ENCODE measurements at places on chromosomes 12 and 14.
A peak's percentile ranks its signal among the peaks of the same experiment; 100 is the strongest.

- DNase-seq: no peak
These were observed 64.5 kb downstream of the SEC23A start for GRCh38 chr14:39038542-39038941.

- no peak for DNase-seq
These were observed 27.9 kb upstream of the CTDSP2 start for GRCh38 chr12:57874166-57875108.

GRCh38 chr14:104109731-104110361, 24.3 kb downstream of the ASPG start:
- no peak for DNase-seq

- peak; percentile 40 for DNase-seq
These were observed 947 bp upstream of the LRRC9 start for GRCh38 chr14:59918824-59919569.

DNA sequence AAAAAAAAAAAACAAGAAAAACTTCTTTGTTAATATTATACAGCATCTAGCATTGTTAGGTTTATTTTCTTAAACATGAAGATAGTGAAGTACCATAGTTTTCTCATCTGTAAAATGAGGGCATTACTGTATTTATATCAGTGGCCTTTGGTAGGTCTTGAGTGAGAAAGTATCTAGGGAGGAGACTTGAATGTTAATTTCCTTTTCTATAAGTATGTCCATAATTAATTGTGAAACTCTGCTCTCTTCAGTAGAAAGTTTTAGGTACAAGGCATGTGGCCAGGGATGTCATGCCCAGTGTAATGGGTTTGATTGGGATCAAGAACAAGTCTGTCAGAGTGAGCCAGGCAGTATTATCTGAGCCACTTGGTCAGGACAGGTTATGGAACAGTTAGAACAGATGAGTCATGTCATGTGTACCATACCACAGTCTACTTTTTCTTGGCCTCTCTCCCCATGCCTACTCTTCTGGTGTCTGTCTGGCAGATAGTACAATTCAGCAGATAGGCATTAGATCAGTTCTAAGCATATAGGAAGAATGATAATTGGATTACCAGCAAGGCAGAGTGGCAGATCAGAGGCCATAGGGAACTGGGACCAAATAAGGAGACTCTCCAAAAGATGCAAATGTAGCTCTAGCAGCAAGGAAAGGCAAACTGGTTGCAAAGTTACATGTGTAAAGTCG, 30.4 kb downstream of the FBXO34 start:
- DNase-seq: no peak

GRCh38 chr12:13090054-13090453, 13.4 kb downstream of the GSG1 start:
- no peak for DNase-seq

- no peak for DNase-seq
These were observed 54.2 kb upstream of the BCL2L14 start for GRCh38 chr12:12016284-12017100.

DNA sequence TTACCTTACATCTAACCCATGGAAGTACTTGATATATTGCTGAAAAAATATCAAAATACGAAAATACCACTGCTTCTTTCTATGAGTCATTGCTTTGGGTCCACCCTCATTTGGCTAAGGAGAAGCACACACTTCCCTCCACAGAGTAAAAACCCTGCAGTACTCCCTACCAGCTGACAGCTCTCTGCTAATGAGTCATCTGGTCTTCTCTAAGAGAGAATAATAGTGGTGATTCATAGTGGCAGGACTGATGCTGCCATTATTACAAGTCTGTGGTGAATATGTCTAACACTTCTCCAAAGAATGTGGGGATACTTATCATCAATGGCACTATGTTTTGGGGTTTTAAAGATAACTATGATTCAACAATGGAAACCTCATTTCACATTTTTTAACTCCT, 90.7 kb downstream of the PPFIA2 start:
- no peak for DNase-seq

- no peak for DNase-seq
These were observed 5.3 kb upstream of the RPLP0 start for GRCh38 chr12:120206228-120206627.

DNA sequence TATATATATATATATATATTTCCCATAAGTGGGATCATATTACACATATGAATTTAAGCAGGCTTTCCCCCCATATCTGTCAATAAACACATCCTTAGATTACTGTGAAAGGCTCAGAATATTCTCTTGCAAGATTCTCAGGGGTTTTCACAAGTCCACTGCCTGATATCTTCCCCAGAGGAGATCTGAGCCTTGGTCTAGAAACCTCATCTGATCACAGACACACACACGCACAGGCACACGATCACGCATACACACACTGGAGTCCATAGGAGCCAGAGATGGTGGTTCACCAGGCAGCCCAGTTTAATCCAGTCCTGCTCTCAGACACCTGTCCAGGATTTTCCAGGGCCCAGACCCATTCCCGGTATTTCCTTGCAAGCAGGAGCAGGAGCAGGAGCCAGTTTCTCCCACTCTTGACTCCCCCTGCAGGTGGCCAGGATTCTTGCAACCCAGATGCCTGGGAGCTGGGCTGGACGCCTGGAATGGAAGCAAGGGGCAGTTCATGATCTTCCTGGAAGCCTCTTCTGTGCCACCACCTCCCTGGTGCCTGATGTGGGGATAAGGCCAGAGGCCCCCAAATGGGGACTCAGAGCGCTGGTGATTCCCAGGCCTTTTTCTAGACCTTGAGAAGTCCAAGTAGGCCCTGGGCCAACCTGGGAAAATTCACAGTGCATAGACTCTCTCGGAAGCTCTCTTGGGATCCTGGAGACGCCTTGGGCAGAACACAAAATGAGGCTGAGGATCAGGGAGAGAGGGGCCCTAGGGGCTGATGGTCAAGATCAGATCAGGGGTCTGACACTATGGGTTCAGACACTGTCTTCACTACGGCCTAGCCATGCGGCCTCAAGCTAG, 16.5 kb upstream of the KRT78 start:
- DNase-seq: peak; percentile 85

GRCh38 chr12:12460935-12461922, 101.4 kb downstream of the DUSP16 start:
- no peak for DNase-seq

- no peak for DNase-seq
These were observed 35.7 kb downstream of the NID2 start for GRCh38 chr14:52033101-52033642.

GRCh38 chr12:102350070-102350469, 130.3 kb downstream of the IGF1 start:
- DNase-seq: no peak

DNA sequence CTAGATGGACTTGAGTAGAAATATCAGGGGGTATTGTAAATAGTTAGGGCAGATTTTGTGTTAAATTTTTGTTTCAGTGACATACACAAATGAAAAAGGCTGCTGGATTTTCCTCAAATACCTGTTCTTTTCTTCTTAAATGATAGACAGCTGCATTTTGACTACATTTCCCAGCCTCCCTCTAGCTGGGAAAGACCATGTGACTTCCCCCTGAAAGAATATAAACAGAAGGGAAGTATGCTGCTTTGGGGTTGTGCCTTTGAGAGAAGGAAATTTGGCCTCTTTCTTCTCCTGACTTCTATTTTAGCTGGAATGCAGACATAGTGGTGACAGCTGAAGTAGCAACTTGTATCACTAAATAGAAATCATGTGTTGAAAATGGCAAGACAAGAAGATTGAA, 476.1 kb upstream of the SYT1 start:
- no peak for DNase-seq

GRCh38 chr14:36317650-36318049, 2.8 kb downstream of the MBIP start:
- no peak for DNase-seq

GRCh38 chr12:80234667-80235066, 135.3 kb downstream of the OTOGL start:
- no peak for DNase-seq

DNA sequence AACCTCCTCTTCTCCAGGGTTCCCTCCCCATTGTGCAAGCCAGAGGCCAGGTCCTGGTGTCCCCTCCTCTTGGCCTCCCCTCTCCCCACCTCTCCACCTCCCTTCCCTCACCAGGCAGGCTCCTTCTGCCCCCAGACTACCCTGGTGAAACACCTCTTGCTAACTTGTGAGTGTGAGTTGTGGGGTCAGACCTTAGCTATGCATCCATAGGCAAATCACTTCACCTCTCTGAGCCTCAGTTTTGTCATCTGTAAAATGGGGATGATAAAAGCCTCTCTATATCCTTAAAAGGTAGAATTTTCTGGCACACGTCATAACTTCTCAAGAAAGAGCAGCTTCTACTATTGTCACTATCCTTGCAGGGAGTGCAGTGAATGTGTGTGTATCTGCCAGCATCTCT, 7.9 kb upstream of the DIO3 start:
- DNase-seq: no peak

DNA sequence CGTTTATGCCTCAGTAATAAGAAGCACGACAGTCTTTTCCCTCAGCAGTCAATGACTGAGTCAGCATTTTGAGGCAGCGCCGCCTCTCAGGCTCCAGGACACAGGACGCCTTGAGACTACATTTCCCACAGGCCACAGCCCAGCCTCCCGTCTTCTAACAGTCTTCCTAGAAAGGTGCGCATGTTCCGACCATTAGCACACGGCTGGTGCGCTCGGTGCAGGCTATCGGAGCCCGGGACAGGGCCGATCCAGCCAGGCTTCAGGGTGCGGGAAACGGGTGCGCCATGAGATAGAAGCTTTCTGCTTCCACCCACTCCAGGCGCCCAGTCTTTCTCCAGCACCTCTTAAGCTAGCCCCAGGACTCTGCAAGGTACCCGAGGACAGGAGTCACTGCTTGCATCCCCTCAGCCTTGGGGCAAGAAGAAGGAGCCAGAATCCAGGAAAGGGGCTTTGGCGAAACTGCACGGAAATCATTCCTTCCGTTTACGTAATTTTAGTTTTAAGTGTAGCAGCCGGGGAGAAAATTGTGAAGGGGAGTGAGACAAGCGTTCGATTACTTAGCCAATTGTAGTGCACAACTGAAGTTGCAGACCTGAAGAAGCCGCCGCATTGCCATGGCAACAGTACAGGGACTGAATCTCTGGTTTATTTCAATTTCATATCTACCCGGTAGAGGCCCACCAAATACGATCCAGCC, 54.0 kb downstream of the ZNF641 start:
- DNase-seq: peak; percentile 83

DNA sequence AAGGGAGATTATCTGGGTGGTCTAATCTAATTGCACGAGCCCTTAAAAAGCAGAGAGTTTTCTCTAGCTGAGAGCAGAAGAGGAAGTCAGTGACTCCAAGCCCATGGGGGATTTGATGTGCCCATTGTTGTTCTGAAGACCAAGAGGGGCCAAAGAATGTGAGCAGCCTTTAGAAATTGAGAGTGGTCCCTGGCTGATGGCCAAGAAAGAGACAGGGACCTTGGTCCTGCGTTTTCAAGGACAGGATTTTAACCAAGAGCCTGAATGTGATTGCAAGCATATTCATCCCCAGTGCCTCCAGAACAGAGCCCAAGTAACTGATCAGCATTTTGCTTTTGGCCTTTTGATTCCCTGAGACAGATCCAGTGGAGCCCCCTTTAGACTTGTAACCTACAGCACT, 1353.9 kb downstream of the AACS start:
- no peak for DNase-seq

DNA sequence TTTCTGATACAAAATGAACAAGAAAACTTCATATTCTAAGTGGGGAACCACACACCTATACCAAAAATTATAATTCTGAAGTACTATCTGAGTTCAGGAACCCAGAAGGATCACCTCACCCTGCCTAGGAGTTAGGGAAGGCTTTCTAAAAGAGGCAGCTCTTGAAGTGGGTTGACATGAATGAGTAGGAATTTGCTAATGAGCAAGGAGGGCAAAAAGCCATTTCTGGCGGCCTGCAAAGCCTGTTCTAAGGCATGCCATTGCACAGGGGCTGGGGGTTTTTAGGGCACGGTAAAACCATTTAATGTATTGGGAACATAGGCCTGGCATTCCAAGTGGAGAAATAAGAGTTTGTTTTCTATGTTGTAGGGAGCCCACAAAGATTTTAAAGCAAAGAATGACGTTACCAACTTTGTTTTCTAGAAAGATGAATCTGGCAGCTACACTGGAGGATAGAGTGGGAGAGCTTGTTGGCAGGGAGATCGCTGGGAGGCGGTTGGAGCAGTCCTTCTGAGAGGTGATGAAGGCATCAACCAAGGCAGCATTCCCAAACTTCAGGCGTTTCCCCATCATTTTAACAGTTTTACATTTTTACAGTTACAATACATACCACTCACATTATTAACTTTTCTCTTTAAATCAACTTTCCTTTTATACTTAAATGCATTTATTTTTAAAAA, 14.1 kb downstream of the IFT43 start:
- no peak for DNase-seq

DNA sequence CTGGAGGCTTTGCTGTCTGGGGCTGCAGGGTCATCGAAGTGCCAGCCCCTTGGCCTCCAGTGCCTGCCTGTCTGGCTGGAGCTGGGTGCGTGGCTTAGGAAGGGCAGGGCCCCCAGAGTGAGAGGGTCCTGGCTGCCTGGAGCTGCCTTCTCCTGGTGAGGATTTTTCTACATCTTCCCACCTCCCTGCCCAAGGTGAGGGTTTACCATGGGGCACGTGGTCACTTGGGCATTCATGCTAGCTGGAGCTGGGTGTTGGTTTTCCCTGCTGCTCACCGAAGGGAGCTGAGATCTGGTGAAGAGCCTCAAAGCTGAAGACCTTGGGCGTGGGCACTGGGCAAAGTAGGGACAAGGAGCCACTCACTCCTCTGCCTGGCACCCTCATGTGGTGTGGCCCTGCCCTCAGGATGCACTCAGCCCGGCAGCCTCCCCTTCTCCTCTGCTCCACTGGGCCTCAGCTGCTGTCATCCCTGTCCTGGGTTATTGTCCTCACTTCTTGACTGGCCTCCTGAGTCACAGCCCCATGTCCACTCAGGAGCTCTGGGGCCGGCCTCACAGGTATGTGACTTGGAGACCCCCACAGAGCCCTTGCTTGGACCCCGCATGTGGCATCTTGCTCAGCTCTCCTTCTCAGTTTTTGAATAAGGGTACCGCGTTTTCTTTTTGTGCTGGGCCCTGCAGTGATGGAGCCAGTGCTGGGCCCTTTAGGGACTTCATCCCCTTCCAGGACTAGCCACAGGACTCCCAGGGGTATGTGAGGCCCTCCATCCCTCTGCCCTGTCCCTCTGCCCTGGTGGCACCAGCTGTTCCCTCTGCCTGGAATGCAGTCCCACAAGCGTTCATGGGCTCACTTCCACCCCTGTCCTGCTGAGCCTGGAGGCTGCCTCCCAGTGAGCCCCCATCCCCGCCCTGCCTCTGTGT, 1.6 kb downstream of the CEP170B start:
- DNase-seq: no peak

GRCh38 chr12:106583242-106584103, 669 bp downstream of the RFX4 start:
- DNase-seq: peak; percentile 54

- no peak for DNase-seq
These were observed 10.4 kb downstream of the GTSF1 start for GRCh38 chr12:54463034-54463433.

GRCh38 chr14:100828031-100828769, 2.3 kb downstream of the MEG3 start:
- DNase-seq: no peak

GRCh38 chr14:65462411-65462810, 49.9 kb downstream of the FUT8 start:
- DNase-seq: no peak

GRCh38 chr12:90905691-90906370, 49.1 kb downstream of the CCER1 start:
- DNase-seq: no peak
